ENCODE measurements at places on chromosomes 1 and 21.

GRCh38 chr1:172790245-172790644 lies 131.3 kb downstream of the FASLG start:
- DNase-seq = no peak

DNA sequence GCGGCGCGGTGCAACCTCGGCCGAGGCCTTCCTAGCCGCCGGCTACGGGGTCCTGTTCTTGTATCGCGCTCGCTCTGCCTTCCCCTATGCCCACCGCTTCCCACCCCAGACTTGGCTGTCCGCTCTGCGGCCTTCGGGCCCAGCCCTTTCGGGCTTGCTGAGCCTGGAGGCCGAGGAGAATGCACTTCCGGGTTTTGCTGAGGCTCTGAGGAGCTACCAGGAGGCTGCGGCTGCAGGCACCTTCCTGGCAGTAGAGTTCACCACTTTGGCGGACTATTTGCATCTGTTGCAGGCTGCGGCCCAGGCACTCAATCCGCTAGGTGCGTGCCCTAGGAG lies 379 bp downstream of the PPCS start:
- peak; percentile 82 for DNase-seq

- peak; percentile 73 for DNase-seq
Observed at GRCh38 chr1:92504291-92505014, 17.7 kb upstream of the GFI1 start.

GRCh38 chr1:6185635-6186382 lies 5.7 kb upstream of the CHD5 start:
- DNase-seq = peak; percentile 46

DNA sequence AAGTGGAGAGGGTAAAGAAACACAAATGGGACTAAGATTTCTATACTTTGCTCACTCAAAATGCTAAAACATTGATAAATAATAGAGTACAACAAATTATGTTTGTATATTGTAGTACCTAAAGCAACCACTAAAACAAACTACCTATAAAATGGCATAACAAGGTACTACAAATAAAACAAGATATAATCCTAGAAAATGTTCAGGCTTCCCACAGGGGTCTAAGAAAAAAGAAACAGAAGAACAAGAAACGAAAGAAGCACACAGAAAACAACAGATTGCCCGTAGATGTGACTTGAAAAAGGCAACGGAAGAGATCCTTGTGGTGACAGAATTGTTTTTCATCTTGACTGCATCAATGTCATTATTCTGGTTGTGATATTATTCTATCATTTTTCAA lies 63.3 kb upstream of the ADGRL4 start:
- DNase-seq = no peak

- no peak for DNase-seq
Observed at GRCh38 chr1:146021050-146021445, 487 bp downstream of the HJV start.

- DNase-seq = no peak
Observed at GRCh38 chr1:17134034-17134433, 14.8 kb upstream of the PADI2 start.

- DNase-seq = no peak
Observed at GRCh38 chr1:224897529-224898327, 31.7 kb upstream of the DNAH14 start.

- no peak for DNase-seq
Observed at GRCh38 chr1:168507231-168507630, 36.6 kb downstream of the XCL2 start.

- peak; percentile 70 for DNase-seq
Observed at GRCh38 chr1:154353460-154353904, 28.2 kb downstream of the ATP8B2 start.

- no peak for DNase-seq
Observed at GRCh38 chr1:77614037-77614436, 68.4 kb downstream of the ZZZ3 start.

DNA sequence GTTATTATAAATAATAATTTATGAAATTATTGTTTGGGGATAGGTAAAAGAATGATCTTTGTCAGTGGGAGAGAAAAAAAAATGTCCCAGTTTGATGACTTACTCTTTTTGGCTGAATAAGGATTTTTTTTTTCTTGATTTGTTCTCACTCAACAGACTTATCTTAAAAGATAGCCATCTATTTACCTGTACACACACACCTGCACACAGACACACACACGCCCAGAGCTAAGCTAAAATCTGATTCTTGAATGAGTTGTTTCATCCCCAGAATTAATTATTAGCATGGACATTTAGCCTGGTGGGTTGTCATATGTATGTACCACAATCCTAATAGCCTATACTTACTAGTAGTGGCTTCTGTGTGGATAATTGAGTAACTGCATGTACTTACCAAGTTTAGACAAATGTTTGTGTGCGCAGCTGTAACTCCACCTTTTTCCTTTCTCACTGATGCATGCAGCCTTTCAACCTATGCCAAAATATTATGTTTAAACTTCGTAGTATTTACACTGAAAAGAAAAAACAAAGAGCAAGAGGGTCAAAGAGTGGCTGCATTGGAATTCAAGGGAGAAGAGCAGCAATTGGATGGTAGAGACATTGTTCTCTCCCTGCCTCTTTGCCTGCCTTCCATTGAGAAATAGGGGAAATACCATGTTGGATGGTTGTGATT lies 174.3 kb downstream of the ADGRL2 start:
- no peak for DNase-seq

GRCh38 chr21:37792046-37792445 lies 124.2 kb downstream of the KCNJ6 start:
- DNase-seq = no peak

DNA sequence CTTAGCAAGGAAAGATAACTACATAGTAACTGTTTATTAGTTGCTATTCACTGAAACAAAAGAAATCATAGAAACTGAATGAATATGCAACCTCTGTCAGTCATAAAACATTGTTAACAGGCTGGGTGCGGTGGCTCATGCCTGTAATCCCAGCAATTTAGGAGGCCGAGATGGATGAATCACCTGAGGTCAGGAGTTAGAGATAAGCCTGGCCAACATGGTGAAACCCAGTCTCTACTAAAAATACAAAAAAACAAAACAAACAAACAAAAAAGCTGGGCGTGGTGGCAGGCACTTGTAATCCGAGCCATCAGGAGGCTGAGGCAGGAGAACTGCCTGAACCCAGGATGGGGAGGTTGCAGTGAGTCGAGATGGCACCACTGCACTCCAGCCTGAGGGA lies 44.1 kb downstream of the CRB1 start:
- DNase-seq = no peak

DNA sequence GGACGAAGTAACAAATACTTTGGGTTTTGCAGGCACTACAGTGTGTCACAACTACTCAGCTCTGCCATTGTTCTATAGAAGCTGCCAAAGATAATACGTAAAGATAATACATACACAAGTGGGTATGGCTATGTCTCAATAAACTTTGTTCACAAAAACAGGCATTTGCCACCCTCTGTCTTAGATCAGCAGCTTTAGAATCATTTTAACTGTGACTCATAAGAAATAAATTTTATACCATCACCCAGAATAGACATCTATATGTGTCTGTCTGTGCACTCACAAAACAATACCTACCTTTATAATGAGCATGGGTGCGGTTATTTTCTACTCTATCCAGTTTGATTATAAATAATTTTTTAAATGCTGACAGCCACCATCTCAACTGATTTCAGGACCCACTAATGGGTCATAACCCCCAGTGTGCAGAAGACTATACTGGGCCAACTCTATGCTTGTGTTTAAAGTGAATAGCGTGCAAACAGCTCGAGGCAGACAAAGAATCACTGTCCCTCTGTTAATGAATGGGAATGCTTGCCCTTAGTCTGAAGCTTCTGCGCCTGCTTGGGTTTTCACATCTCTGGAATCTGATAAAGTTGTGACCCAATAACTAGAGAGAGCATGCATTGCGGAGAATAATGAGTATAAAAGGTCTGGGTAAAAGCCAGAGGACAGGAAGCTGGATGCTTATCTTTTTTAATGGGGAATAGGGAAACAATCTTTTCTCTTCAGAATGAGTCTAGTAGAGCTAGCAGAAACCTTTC lies 216.2 kb downstream of the PLPP3 start:
- no peak for DNase-seq

- no peak for DNase-seq
Observed at GRCh38 chr21:24759348-24760075, 847.8 kb downstream of the MRPL39 start.

DNA sequence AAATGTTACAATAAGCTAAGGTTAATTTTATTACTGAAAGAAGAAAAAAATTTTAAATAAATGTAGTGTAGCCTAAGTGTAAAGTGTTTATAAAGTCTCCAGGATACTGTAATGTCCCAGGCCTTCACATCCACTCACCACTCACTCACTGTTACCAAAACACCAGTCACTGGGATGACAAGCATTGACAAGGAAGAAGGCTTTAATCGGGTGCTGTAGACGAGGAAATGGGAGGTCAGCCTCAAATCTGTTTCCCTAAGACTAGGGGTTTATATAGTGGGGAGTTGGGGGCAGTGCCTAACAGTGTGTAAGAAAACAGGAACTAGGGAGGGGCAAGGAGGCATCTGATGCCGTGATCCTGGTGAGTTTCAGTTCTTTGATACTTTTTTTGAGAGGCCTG lies 69.4 kb downstream of the CHRM3 start:
- DNase-seq = no peak

- no peak for DNase-seq
Observed at GRCh38 chr1:8908388-8909151, 30.1 kb upstream of the ENO1 start.

GRCh38 chr1:16425125-16426025 lies 11.8 kb downstream of the SPATA21 start:
- DNase-seq = no peak

DNA sequence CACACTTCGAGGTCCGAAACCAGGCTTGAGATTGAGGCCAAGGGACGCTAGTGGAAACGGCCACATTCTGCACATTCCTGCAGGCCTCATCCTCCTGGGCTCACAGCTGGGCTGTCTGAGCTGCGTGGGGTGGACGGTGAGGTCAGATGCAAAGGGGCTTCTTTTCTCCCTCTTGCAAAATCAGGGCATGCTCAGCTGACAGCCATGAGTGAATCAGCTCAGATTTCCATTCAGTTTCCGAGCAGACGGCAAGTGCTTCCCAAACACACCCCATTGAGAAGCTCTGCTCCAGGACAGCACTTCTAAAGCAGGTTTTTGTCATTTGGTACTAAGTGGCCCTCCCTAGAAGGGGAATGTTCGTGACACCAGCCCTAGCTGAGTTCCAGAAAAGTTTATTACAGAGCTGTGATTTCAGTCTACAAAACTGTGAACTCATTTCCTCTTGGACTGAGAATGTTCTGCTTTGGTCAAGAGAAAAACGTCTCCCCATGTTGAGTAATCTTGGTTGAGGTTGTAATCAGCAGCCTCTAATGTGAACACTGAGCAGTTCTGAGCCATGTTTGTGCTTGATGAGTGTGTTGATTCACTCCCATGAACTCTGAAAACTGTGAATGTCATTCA lies 10.0 kb downstream of the PDPN start:
- DNase-seq = peak; percentile 79

DNA sequence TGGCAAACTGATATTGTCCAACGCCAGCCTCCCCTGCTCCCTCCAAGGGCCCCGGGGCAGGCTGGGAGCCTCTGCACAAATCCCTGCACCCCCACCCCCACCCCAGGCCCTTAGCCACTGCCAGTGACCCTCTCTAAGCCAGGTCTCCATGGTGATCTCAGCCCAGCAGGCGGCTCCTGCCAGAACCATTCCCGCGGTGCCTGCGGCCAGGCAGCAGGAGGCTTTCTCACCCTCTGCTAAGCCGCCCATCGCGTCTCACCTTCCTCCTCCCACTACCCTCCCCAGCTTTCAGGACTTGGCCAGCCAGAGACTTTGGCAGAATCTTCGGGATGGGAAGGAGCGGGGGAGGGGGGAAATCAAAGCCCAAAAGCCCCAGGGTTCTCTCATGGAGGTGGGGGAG lies 46.8 kb upstream of the WASF2 start:
- DNase-seq = no peak

DNA sequence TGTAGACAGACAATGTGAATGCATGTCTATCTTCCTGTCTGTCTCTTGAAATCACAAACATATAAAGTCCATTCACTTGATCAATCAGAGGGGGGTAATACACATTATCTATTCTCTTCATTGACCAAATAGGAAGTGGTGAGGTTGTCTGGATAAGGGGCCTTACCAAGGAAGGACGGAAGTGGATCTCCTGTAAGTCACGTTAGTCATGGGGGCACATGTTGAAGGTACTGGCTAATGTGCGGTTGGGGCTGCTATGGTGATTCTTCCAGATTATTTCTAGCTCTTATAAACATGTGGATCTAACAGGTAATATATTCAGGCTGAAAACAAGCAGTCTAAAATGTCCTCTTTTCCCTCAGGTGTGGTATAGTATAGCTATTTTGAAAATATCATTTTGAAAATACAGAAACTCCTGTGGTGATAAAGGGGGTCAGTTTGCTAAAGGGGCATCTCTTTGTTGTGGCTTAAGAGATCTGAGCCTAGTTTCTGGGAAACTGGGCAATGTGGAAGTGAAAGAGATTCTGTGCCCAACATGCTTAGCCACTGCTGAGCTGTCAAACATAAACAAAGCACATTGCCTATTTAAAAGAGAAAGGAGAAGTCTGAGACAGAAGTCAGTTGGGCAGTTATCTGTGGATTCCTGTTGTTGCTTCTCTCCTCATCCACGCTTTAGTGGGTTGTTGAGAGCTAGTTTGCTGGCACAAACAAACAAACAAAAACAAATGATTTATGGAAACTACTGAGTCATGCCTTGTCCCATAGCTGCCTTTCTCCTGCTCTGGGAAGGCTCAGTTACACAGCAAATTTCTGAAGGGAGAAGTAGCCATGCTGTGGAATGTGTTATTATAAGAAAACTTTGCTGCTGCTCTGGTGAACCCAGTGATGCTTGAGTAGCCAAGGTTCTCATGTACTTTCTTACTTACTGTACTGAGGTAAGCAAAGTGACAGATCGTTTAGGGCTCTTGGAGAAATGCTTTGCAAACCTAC lies 166.9 kb downstream of the HLX start:
- DNase-seq = peak; percentile 71

DNA sequence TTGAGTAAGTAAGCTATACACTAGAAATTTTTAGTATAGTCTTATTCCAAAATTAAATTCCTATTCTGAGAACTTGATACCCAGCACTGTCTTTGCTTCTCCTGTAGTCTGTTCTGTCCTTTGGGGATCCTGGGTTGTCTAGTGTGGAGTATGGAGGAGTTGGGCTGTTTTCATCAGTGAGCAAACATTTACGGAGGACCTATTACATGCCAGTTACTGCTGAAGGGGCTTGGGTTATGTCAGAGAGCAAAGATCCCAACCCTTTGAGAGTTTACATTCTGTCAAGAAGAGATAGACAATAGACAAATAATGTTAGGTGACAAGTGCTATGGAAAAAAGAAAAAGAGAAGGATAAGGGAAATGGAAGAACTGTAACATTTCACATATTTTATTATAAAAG lies 9.0 kb downstream of the TRAPPC10 start:
- no peak for DNase-seq

GRCh38 chr1:43634721-43635120 lies 15.2 kb upstream of the KDM4A start:
- DNase-seq = no peak

- no peak for DNase-seq
Observed at GRCh38 chr1:166272851-166273250, 106.0 kb upstream of the FAM78B start.

- no peak for DNase-seq
Observed at GRCh38 chr1:2119886-2120285, 69.7 kb downstream of the PRKCZ start.

- DNase-seq = no peak
Observed at GRCh38 chr1:201737352-201738060, 91.5 kb upstream of the IPO9 start.

Measured in suppressor macrophage (primary cell).